Activated T-cell treated with anti-CD3 and anti-CD28 coated beads for 1 hour (primary cell): ENCODE measurements at places on chromosomes 2 and 18.

DNA sequence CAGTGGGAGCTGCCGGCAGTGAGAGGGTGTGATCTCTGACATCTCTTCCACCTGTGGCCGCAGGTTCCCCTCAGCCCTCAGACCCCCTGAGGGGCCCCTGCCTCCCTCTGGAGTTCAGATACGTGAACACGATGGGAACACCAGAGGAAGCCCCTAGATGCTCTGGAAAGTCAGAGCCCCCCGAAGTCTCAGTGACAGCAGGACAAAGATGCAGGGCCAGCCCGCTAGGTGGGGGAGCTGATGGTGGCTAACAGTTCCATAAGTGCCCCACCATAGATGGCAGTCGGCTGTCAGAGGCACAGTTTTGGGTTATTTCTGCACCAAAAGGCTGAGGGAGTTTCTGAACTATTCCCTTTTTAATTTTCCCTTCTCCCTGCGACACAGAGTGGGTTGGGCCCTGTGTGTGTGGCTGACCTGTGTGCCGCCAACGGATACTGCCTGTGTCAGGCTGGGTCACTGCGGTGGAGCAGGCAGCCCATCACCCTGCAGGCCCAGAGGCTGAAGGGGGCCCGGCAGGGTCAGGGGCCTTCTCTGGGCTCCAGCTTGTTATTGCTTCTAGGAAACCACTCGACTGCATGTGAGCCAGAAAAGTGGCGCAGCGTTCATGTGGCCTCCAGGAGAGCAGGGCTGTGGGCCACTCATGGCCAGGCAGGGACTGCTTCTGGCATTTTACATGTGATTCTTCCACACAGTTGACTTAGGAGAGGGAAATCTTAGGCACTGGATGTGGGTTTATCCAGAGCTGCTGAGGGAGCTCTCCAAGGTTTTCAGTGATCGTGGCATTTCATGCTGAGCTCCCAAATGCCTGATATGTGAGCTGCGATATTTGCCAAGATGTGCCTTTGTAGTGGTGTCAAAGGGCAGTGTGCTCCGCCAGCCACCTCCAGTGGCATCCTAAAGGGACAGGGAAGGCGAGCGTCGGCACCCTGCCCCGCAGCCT, 225.1 kb downstream of the SH3RF3 start:
- DNase-seq = no peak

DNA sequence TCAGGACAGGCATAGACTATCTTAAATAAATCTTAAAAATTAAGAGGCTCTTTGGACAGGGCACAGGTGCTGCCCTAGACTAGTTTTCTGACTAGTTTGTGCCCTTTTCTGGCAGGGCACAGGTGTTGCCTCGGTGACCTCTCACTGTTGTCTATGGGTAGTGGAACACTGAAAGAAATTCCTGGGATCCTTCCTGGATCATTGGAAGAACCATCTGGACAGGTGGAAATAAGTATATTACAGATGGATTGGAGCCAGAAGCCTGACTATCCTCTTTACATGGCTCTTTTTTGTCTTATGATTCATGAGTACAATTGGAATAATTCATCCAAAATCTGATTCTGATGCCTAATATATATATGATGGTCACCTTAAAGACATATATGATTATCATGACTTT, 286.6 kb downstream of the RIT2 start:
- DNase-seq = no peak

- no peak for DNase-seq
Observed at GRCh38 chr2:44964752-44965236, 23.3 kb downstream of the SIX3 start.

DNA sequence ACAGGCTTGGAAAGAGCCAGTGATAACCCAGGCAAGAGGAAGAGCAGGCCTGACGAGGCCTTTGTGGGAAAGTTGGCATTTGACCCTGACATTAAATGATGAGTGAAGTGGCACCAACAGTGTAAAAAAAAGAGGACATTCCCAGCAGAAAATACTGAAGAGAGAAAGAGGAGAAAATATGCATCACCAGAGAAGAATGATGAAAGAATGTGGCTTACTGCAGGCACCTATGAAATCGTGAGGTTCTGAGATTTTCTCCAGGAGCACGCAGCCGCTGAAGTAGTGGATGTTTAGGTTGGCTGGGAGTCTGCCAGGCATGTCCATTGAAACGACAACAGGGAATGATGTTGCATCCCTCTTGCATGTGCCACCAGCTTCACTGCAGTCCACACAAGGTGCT, 13.8 kb downstream of the EHD3 start:
- no peak for DNase-seq

GRCh38 chr2:46167924-46168323, 129.3 kb upstream of the EPAS1 start:
- DNase-seq = no peak

- DNase-seq = no peak
Observed at GRCh38 chr2:38666556-38666910, 619 bp downstream of the GALM start.

DNA sequence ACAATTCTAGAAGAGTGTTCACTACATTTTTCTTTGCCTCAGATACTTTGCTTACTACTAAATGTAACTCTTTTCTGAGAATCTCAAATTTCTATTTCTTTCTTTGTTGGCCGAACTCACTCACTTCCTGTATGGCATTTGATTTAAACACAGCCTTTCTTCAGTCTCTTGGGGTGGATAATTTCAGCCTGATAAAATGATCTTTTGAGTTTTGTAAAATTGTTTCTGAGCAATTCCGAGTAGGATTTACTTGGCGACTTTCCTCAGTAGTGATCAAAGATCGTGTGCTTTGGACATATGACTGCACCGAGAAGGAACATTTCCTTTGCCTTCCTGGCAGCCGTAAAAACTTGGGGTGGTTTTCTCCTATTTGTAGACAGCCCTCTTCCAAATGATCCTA, 127.4 kb downstream of the DCDC2C start:
- no peak for DNase-seq
